ENCODE measurements at places on chromosomes 4 and X.

DNA sequence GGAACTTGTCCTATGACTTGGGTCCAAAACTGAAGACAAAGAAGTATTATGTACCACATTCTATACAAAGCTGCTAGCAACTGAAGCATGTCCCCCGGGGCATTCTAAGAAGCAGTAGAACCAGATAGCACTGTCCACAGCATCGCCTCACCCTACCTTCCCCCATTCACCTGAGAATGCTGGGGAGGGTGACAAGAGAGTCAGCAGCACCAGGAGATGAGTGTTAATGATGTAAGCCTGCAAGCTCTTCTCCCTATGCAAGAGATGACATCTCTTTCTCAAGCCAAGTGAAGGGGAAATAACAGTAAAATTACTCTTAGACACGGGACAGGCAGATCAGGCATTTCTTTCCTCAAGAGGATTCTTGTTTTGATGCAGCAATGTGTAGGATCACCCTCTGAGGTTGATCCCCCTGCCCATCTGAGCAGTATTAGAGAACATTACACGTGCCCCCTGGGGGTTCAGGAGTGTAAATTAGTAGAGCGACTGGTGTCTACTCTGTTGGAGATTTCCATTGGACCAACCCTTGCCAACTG lies 13.9 kb upstream of the TLR1 start:
- DNase-seq: no peak

- no peak for DNase-seq
Observed at GRCh38 chr4:78763763-78764387, 12.3 kb upstream of the BMP2K start.

- no peak for DNase-seq
Observed at GRCh38 chr4:44326741-44327140, 121.9 kb downstream of the KCTD8 start.

DNA sequence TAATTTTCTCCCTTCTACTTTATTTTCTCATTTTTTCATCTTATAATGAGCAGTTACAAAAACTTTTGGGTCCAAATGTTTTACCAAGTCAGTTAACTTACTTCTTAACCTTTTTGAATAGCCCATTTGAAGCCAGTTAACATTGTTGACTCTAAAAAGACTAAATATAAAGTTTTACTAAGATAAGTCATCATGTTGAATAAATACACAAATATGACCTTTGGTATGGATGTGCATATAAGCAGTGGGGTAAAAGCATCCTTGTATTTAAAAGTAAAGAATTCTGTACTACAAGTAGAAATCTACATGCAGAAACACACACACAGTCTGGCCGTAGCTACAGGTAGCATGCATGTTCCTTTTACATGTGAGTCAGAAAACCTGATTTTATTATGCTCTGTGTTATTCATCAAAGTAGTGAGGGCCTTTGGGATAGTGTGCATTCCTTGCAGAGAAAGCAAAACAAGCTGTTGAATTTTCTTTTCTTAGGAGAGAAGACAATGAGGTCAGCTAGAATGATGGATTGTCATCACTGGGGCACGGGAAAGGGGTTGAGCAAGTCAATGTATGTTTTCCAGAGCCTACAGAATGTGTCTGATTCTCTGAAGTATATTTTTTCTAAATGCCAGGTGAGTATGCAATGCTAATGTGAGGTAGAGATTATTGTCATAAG lies 533.2 kb upstream of the AGA start:
- no peak for DNase-seq

GRCh38 chr4:113256946-113257345 lies 207.5 kb downstream of the ANK2 start:
- no peak for DNase-seq

GRCh38 chr4:142272452-142272851 lies 573.6 kb downstream of the INPP4B start:
- no peak for DNase-seq

DNA sequence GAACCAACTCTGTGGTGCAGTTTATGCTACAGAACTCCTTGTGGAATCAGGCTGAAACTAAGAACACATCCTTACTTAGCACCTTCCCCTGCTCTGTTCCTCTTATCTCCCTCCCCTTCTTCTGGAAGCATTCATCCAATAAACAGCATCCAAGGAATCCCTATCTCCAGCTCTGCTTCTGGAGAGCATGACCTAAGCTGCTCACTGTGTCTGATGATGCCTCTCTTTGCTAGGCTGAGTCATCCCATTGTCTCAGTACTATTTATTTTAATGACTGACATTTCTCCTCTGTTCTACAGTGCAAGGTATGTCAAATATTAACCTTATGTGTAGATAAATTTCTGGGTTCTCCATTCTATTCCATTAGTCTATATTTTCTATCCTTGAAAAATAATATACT lies 71.2 kb downstream of the BEND2 start:
- DNase-seq: no peak

DNA sequence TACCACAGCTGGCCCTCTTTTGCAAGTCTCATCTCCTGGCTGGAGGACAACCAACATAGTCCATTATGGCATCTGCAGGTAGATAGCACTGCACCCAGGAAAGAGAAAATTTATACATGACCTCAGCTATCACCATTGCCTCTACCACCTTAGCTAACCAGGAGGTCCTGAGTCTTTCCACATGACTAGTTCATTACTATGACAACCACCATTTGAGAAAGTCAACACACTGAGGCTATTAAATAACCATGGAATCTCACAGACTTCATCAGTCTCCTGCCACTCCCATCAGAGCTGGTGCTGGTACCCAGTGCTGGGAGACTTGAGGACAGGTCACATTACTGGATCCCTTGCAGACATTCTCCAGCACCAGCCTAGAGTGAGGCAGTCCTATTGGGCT lies 285.9 kb downstream of the GBA3 start:
- DNase-seq: no peak

DNA sequence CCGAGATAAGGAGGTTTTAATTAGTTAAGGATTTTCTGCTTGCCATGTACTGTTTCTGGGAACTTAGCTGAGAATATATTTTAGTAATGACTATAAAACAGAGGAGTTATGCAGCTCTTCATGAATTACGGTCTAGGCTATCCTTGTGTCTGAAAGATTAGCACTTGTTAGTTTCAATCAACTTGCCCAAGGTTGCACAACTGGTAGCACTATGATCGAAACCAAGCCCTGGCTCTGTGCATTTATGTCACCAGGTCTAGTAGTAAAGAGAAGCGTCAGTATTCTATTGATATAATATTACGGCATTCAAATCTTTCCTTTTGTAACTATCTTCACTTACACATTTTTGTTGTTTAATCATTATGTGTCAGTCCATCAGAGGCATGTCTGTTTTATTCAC lies 176.0 kb downstream of the TLL1 start:
- DNase-seq: no peak

- no peak for DNase-seq
Observed at GRCh38 chr4:88967883-88968331, 89.1 kb downstream of the FAM13A start.

DNA sequence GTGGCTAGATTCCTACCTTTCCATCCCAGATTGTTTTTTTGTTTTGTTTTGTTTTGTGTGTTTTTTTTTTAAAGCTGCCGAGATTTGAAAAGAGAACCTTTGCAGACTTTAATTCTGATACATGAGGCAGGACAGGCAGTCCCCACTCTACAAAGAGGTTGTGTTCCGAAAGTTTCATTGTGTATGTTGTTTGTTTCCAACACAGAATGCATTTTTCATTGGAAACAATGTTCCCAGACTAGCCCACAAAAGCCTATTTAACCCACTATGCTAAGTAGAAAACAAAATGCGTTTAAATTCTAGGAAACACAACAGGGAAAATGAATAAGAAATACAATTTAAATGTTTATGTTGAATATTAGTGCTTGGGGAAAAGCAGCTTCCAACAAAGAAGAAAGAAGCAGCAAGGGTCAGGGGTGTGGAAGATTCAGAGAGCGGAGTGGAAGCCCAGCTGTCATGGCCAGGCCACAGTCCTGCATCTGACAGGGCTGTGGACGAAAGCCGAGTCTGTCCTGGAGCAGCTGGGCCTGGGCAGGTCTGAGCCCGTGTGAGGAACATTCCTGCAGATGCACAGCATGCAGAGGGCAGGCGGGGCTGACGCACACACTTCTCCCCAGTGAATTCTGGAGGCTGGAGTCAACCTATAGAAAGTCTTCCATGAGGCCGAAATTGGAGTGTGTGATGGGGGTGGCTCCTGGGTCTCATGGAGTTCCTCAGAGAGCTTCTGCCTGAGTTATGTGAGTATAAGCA lies 12.4 kb upstream of the SETD7 start:
- no peak for DNase-seq

DNA sequence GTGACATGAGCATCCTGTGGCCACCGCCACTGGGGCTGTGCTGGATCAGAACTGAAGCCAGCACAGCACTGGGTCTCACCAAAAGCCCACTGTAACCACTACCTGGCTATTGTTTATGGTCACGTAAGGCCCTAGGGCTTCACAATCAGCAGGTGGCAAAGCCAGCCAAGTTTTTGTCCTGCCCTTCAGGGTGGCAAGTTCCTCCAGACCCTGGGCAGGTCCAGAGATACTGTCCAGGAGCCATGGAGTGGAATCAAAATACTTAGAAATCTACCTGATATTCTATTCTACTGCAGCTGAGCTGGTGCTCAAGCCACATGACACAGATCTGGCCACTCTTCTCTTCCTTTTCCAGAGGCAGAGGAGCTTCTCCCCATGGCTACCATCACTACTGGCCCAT lies 121.2 kb upstream of the CXXC4 start:
- DNase-seq: no peak

- DNase-seq: no peak
Observed at GRCh38 chr4:67261971-67262370, 283.3 kb downstream of the CENPC start.

GRCh38 chr4:8276358-8277240 lies 7.0 kb downstream of the HTRA3 start:
- DNase-seq: no peak

DNA sequence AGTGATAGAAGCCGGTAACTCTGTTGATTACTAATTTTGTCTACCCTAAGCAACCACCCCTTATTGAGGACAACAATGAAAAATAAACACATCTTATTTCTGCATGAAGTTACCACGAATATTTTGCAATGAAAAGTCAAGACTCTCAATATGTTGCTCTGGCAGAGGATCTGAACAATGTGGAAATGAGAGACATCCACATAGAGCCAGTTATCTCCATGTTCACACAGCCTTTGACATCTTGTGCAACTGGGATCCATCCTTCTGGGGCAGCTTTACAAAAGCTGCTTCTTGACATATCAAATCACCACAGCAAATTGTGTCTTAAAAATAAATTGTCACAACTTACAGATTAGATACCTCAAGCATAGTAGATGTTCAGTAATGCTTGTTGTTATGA lies 10.2 kb downstream of the EDNRA start:
- no peak for DNase-seq

GRCh38 chrX:79371101-79371500 lies 4.0 kb upstream of the ITM2A start:
- DNase-seq: no peak

GRCh38 chrX:104172788-104173187 lies 6.5 kb downstream of the FAM199X start:
- DNase-seq: no peak

Data from D341Med (cell line).